Amniotic stem cell (primary cell): ENCODE measurements at places on chromosomes 7 and 10.

DNA sequence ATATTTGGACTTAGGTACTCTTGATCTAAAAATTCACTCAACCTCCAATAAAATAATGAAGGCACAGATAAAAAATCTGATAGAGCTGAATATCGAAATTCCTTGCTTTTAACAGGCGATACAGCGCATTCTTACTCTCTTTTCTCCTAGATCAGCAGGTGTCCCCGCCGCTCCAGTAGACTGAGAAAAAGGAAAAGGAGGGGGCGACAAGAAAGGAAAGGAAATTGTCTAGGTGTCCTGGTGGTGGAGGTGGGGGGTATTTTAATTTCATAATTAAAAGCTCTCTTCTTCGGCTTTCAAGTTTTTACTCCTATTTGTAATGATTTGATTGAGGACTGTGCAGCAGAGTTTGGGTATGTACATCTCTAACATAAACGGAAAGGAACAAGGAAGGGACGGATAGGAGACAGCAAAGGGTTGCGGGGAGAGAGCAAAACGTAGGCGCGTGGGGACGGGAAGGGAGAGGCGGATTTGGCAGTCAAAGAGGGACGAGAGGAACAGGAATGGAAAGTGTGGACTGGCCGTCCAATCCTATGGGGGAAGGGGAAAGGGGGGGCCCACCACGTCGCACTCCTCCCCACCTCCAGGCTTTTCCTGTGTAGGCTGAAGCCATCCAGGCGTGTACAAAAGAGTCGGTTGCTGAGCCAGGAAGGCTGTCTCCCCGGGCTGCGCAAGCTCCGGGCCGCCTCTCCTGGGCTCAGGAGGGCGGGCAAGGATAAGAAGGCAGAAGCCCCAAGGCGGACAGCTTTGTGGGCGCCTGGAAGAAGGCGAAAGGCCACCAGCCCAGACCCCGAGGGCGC lies 875 bp upstream of the HECTD2 start:
- DNase-seq, result peak; percentile 20

DNA sequence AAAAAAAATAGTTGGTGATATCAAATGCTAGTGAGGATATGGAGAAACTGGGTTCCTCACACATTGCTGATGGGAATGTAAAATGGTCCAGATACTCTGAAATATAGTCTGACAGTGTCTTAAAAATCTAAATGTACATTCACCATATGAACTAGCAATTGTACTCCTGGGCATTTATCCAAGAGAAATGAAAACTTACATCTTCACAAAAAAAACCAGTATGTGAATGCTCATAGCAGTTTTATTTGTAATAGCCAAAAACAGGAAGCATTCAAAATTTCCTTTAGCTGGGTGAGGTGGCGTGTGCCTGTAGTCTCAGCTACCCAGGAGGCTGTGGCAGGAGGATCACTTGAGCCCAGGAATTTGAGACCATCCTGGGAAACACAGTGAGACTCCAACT lies 2.1 kb upstream of the SSC4D start:
- DNase-seq, result no peak

GRCh38 chr7:30873207-30873606 lies 38.4 kb upstream of the AQP1 start:
- DNase-seq, result no peak

DNA sequence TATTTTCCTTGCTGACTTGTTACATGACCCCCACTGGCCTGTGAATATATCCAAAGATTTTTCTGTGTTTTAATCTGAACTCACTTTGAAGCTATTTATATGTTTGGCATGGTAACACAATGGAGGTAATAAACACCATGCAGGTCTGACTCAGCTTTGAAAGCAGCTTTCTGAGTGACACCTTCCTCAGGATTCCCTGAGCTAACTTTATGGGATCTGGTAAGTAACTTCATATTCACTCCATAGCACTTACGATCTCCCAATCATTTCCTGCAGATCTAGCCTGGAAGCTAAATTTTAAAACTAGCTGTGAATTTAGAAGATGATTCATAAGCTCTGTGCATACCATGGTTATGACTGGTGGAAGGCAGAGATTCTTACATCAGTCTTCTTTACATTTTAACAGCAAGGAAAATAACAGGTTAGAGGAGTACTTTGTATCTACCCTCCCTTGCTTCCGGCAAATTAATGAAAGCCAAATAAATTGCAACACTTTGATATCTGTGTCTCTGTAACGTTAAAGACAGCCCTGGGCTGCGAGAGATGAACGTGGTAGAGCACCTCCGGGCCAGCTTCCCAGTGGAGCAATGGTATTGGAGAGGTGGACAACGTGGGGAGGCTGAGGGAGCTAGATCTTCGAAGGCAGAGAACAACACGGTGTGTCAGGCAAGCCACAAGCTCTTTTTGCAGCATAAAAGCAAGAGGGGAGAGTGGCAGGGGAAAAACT lies 170.2 kb upstream of the KLF14 start:
- DNase-seq, result peak; percentile 65

GRCh38 chr10:127715249-127715648 lies 21.7 kb upstream of the FOXI2 start:
- DNase-seq, result no peak

GRCh38 chr7:142629588-142630260 lies 119.5 kb upstream of the PRSS1 start:
- peak; percentile 22 for DNase-seq

- no peak for DNase-seq
These were observed 9.5 kb downstream of the CHRM2 start for GRCh38 chr7:136877990-136878389.

- DNase-seq, result no peak
These were observed 260.7 kb downstream of the KLF6 start for GRCh38 chr10:3524086-3524960.

DNA sequence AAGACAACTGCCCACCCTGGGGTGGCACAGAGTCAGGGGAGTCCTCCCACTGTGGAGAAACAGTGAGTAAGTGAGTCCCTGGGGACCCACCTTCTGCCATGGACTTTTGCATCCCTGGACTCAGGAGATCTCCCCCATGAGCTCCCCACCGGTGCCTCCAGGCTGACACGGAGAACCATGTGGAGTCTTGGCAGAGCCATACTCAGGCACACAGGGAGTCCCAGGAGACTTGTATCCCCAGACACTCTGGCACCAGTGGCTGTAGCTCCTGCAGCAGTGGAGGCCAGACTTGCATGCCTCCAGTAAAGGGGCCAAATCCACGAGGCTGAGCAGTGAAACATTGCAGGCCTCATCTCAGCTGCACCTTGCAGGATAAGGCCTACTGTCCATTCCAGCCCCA lies 791.4 kb downstream of the PCDH15 start:
- no peak for DNase-seq

- no peak for DNase-seq
These were observed 393.6 kb upstream of the GALNT17 start for GRCh38 chr7:70738151-70738885.

DNA sequence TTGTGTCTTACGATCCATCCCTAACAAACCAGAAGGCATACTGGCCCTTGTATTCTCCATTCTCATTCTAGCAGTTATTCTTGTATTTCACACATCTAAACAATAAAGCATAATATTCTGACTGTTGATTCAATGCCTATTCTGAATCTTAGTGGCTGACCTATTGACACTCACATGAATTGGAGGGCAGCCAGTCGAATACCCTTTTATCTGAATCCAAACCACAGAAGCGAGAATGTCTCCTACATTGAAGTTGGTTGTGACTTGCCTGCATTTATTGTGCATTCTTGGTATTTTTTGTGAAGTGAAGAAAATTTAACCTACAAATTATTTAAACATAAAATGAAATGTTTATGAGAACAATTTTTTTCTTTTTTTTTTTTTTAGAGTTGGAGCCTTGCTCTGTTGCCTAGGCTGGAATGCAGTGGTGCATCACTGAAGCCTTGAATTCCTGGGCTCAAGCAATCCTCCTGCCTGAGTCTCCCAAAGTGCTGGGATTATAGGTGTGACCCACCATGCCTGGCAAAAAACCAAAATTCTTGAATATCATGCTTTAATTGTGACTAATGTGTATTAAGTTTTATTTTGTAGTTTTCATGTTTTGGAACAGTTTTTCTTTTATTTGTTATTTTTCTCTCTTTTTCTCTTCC lies 22.7 kb downstream of the EXOC4 start:
- DNase-seq, result no peak

GRCh38 chr10:3971713-3972112 lies 186.7 kb upstream of the KLF6 start:
- DNase-seq, result no peak

DNA sequence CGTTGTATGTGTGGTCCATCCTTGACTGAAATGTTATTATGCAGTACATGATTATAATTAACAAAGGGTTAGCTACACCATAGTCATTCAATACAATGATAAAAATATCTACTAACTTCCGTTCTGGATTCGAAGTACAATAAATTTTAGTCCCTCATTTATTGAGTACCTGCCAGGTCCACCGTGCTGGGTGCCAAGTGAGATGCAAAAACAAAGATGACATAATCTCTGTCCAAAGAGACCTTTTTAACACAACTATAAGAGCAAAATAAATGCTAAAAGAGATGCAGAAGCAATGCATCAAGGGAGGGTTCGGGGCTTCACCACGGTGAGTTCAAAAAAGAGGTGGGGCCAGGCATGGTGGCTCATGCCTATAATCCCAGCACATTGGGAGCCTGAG lies 33.1 kb downstream of the LAMB1 start:
- no peak for DNase-seq

GRCh38 chr10:93784059-93784458 lies 26.3 kb downstream of the LGI1 start:
- DNase-seq, result no peak

DNA sequence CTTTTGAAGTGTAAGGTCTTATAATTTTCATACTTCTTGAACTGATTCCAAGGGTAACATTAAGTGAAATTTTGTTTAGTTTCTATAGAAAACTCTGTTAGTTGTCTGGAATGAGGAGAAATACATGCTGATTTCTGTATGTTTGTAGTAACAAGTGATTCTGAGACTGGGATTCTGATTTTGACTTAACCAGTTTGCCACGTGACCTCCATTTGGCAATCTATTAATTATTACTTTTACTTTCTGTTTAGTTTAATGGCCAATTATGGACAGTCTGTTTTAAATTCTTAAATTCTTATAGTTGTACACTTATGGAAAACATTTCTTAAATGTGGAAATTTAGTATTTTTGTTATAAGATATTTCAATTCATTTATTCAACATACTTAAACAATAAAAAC lies 163.1 kb downstream of the ADK start:
- DNase-seq, result no peak

DNA sequence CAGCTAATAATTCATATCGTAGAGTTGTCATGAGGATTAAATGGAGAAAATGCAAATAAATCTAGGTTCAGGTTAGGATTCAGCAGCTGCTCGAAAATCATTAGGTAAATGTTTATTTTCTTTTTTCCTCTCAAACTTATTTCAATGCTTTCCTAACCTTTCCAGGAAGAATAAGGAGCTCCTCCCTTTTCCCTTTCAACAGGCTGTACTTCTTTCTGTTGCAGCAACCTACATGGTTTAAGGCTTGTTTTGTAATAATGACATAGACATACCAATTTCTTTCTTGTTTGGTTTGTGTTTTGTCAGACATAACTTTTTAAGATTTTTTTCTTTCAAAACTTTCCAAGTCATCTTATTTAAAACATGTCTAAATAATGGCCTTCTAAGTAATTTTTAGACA lies 18.2 kb downstream of the GPR141 start:
- no peak for DNase-seq

- no peak for DNase-seq
These were observed 46.8 kb downstream of the TBXAS1 start for GRCh38 chr7:139875821-139876241.

DNA sequence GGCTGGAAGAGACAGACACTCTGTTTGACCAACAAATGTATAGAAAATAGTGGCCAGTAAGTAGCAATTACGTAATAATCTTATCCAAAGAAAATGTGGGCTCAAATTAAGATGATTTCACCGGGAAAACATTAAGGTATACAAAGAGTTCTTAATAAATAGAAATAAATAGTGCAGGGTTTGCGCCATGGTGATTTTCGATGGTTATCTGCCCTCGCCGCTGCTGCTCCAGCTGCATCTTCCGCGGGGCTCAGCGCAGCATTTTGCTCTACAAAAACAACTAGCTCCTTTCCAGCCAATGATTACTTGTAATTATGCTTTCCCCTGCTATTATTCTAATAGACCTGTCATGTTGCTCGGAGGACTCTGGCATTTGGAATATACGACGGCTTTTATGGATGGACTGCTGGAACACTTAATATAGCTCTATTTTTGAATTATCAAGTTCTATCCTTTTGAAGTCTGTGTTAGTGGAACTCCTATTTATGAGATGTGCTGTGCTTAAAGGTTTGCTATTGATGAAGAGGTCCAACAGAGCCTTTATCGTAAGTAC lies 103.8 kb downstream of the BUB3 start:
- no peak for DNase-seq

- DNase-seq, result peak; percentile 87
These were observed 177.2 kb downstream of the SH3PXD2A start for GRCh38 chr10:103678178-103678526.

- no peak for DNase-seq
These were observed 67.9 kb upstream of the OGDHL start for GRCh38 chr10:49830016-49830415.
